Stimulated activated CD4-positive, alpha-beta T cell treated with anti-CD3 and anti-CD28 coated beads, Interleukin-12 subunit alpha, Interleukin-12 subunit beta, amount 100 ng/mL, for 24 hours (primary cell): ENCODE measurements at places on chromosomes 16 and 17.

- no peak for DNase-seq
Measured at GRCh38 chr17:79226037-79226436, 151.4 kb downstream of the ENGASE start.

DNA sequence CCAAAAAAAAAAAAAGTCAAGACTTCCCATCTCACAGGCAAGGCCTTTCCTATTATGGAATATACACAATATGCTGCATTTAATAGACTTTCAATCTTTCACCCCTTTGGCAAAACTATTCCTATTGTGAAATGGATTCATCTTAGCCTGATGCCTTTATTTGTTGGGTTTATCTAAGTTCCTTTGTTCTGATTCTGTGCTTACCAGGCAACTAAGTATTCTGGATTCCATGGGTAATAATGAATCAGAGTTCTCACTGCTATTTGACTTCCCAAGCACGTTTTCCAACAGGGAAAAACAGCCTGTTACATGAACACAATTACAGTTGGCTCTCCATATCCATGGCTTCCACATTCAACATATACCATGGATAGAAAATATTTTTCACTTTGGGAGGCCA, 135.5 kb downstream of the MYO1D start:
- no peak for DNase-seq

GRCh38 chr16:89193576-89194293, 6.6 kb downstream of the SLC22A31 start:
- no peak for DNase-seq

- no peak for DNase-seq
Measured at GRCh38 chr16:68306633-68307032, 4.1 kb downstream of the SLC7A6OS start.

DNA sequence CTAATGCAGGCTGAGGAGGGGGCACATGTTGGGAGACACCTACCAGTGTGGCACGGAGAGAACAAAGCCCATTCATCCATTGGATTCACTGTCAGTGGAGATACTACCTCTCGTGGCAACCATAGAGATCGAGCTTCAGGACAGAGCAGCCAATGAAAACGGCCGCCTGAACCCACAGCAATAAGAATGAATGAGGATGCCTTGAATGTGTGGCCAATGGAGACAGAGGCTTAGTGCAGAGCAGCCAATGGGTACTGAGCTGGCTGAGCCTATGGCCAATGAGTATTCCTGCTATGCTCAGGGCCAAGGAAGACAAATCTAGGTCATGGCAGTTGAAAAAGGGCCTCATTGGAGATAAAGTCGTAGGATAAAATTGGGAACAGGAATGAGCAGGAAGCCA, 10.9 kb downstream of the ARHGEF15 start:
- DNase-seq = no peak

DNA sequence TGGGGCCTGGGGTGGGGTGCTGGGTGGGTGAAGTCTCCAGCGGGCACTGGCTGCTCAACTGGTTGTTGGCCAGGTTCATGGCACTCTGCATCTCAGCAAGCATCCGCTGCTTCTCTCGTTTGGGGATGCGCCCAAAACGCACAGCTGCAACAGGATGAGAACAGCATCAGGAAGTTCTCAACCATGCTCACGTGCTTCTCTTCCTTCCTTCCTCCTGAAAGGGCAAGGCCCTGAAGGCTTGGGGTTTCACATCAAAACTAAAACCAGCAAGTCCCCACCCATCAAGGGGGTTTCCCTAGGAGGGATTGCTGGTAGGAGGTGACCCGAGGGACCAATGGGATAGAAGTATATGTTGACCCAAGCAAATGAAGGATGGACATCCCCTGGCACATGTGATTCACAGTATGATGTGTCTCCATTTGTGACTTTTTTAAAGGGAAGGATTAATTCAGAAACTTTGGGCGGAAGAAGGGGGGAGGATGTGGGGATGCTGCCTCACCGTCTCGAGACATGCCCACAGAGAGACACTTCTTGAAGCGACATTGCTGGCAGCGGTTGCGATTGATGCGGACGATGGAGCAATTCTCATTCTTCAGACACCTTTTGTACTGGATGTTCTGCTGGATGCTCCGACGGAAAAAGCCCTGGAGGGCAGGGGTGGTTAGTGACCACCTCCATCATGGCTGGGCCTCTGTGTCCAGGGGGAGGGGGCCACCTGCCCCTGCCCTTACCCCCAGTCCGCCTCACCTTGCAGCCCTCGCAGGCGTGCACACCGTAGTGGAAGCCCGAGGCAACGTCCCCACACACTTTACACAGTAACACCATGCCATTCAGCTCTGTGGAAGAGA, 4.2 kb downstream of the NR1D1 start:
- peak; percentile 63 for DNase-seq

DNA sequence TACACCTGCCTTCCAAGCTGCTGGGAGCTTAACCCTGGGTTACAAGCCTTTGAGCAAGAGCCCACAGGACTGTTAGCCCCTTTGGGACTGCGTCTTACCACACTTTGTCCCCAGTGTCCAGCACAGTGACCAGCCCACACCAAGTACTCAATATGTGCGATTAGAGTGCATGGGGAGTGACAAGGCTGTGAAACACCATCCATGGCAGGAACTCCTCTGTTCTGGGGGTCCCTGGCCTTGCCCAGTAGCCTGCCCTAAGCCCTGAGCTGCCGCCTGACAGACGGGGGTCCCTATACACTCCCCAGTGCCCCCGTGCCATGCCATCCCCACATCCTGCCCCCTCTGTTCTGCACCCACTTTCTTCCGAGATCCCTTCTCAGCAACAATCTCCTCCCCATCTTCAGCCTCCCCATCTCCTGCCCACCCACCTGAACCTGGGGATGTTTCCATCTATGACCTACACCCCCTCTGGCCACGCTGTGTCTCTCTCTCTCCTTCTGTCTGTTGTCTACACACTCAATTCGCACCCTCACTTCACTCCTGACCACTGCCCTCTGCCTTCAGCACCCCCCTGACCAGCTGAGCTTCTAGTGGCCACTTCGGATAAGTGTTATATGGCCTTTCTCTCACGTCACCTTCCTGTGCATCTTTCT, 112.9 kb upstream of the SMURF2 start:
- DNase-seq = no peak

DNA sequence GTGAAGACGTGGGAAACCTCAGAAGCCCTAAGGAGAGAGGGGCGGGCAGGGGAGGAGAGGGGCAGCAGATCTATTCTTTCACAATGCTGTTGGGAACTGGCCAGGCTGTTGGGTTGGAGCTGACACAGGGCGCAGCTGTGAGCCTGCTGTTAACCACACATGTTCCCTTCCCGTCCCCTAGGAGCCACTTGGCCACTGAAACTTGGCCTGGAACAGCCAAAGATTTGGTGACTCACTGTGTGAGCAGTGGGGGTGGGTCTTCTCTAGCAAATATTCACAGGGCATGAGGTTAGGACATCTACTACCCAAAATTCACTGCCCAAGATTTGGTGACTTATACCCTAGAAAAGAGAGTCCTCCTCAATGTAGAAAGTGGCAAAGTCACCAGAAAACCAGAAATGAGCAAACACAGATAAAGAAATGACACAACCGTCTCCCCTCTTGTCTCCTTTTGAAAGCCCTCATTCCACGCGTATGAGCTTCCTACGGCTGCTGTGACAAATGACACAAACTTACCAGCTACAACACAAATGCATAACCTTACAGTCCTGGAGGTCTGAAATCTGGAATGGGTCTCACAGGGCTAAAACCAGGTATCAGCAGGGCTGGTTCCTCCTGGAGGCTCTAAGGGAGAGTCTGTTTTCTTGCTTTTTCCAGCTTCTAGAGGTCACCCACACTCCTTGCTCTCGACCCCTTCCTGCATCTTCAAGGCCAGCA, 6.3 kb downstream of the TBC1D16 start:
- no peak for DNase-seq

GRCh38 chr16:17177242-17177958, 293.4 kb downstream of the XYLT1 start:
- DNase-seq = no peak

DNA sequence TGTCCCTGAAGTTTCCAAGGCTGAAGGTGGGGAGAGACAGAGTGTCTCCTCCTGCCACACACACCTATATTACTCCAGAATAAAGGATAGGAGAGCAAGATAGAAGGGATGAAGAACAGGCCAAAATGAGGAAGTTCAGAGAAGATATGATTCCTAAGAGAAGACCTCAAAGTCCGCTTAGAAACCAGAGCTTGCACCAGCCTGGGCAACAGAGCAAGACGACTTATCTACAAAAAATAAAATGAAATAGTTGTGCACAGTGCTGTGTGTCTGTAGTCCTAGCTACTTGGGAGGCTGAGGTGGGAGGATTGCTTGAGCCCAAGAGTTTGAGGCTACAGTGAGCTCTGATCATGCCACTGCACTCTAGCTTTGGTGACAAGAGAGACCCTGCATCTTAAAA, 128.2 kb downstream of the HS3ST3B1 start:
- DNase-seq = no peak
